ENCODE measurements at places on chromosomes 6 and 20. TPM values are rescaled to one million over a fixed set of nuclear protein-coding genes. Genes with fewer than 3 reads are reported as not detected.

Gene DYNLT2
- total RNA-seq: 4.1 TPM

Gene NOL4L
- total RNA-seq: 30.4 TPM

Gene CD164
- 43.8 TPM for total RNA-seq

Gene SLC35D3
- not detected for total RNA-seq

Gene REPS1
- 137 TPM for total RNA-seq

Gene OR2B6
- not detected for total RNA-seq

Gene BPI
- total RNA-seq: not detected

Gene CNR1
- total RNA-seq: 344 TPM
